Transverse colon (tissue), 4 donors: ENCODE measurements at places on chromosomes 2 and 18. TPM values are rescaled to one million over a fixed set of nuclear protein-coding genes. Genes with fewer than 3 reads are reported as not detected.
A peak's percentile ranks its signal among the peaks of the same experiment; 100 is the strongest.

The SLC16A14 gene
- total RNA-seq: 0.68 TPM

The KIF5C gene
- total RNA-seq: 0.75 TPM

The PLEKHM3 gene
- 25.9 TPM for total RNA-seq

The IL1B gene
- total RNA-seq: 7.1 TPM

The LRRC30 gene
- total RNA-seq: not detected

The YIPF4 gene
- 16.5 TPM for total RNA-seq

The UPP2 gene
- total RNA-seq: not detected

DNA sequence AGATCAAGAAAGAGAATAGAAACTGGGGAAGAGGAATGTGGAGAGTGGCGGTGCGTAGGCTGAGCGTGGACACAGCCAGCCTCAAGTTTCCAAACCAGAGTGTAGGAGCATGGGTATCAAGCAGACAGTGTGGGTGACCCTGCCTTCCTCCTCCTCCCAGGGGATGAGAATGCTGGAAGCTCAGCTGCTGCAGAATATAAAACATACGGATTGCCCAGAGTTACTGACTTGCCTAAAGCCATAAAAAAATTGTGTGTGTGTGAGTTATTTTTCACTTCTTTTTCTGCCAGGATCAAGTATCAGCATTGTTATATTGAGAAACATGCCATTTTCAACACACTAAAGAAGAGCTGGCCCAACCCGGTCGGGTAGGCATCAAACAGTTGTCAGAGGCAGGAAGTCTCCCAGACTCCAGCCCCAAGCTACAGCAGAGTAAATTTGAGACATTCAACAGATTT lies 333.3 kb upstream of the ACVR2A start:
- H3K36me3 ChIP-seq: no peaks in the 10 kb centered on the region
- no peaks in the 10 kb centered on the region for H3K27me3 ChIP-seq
- H3K4me1 ChIP-seq: no peaks in the 10 kb centered on the region
- no peak for DNase-seq
- no peak overlapping the region for H3K27ac ChIP-seq

- peak; percentile 21 for DNase-seq
- H3K36me3 ChIP-seq: no peaks in the 10 kb centered on the region
- peak overlapping the region; percentile 82 for H3K27ac ChIP-seq
- no peaks in the 10 kb centered on the region for H3K27me3 ChIP-seq
- peaks cover 15% of the 10 kb centered on the region for H3K4me1 ChIP-seq
- H3K4me3 ChIP-seq: no peak overlapping the region
These were observed 14.7 kb upstream of the NEU4 start for GRCh38 chr2:241794250-241794823.

GRCh38 chr2:215622837-215623236 lies 187.0 kb upstream of the FN1 start:
- no peak for DNase-seq
- H3K36me3 ChIP-seq: no peaks in the 10 kb centered on the region
- H3K4me1 ChIP-seq: no peaks in the 10 kb centered on the region
- H3K4me3 ChIP-seq: no peak overlapping the region
- H3K27ac ChIP-seq: peak overlapping the region; percentile 77

DNA sequence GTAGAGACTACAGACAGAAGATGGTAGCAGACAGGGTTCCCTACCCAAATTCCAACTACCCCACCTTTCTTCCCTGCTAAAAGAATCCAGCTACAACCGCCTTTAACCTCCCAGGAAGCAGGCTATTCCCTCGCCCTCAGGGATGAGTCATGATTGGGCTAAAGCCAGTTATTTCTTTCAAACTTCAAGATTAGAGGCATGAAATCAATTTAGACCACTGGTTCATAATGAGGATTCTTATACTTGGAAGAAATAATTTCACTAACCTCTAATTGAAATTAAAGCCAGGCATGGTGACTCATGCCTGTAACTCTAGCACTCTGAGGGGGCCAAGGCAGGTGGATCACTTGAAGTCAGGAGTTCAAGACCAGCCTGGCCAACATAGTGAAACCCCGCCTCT lies 20.0 kb downstream of the TRIP12 start:
- DNase-seq: no peak
- H3K4me3 ChIP-seq: no peak overlapping the region
- H3K4me1 ChIP-seq: no peaks in the 10 kb centered on the region
- H3K27ac ChIP-seq: no peak overlapping the region
- no peaks in the 10 kb centered on the region for H3K36me3 ChIP-seq

DNA sequence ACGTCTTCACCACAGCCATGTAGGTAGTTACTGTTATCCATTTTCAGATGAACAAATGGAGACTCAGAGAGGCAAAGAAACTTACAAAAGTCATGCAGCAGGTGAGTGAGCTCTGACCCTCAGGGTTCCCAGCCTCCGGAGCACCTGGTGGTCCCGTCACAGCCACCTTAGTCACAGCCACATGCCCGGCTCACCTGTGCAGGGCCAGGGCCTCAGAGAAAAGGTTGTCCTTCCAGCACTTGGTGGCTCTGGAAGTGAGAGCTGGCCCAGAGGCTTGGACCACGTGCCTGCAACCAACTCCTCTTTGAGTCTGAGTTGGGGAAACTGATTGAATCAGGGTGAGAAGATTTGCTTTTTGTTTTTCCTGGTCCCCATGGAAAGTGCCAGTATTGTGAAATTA lies 189.3 kb downstream of the GLI2 start:
- no peaks in the 10 kb centered on the region for H3K36me3 ChIP-seq
- no peak overlapping the region for H3K4me3 ChIP-seq
- no peak for DNase-seq
- H3K4me1 ChIP-seq: peaks cover 2% of the 10 kb centered on the region
- no peaks in the 10 kb centered on the region for H3K27me3 ChIP-seq

GRCh38 chr18:13893418-13893760 lies 21.9 kb downstream of the MC2R start:
- H3K27ac ChIP-seq: no peak overlapping the region
- H3K4me1 ChIP-seq: no peaks in the 10 kb centered on the region
- no peak overlapping the region for H3K4me3 ChIP-seq
- H3K36me3 ChIP-seq: no peaks in the 10 kb centered on the region
- no peak for DNase-seq
- peaks cover 5% of the 10 kb centered on the region for H3K27me3 ChIP-seq

DNA sequence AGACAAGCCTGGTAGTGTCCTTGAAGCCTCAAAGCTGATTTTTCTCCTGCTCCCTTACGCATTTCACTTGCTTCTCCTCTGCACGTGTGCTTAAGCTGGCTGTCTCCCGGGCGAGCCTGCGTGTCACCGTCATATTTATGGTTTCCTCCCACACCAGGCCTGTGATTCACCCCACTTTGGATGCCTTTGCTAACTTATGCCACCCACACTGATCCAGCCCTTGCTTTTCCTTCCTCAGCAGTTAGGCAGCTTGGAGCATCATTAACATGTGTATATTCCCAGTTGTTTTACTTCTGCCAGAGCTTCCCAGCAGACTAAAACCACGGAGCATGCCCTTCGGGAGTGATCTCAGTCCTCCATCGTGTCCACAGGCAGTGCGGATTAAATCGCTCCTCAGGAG lies 2.2 kb downstream of the ST3GAL5 start:
- no peak overlapping the region for H3K4me3 ChIP-seq
- no peaks in the 10 kb centered on the region for H3K36me3 ChIP-seq
- peak; percentile 41 for DNase-seq

DNA sequence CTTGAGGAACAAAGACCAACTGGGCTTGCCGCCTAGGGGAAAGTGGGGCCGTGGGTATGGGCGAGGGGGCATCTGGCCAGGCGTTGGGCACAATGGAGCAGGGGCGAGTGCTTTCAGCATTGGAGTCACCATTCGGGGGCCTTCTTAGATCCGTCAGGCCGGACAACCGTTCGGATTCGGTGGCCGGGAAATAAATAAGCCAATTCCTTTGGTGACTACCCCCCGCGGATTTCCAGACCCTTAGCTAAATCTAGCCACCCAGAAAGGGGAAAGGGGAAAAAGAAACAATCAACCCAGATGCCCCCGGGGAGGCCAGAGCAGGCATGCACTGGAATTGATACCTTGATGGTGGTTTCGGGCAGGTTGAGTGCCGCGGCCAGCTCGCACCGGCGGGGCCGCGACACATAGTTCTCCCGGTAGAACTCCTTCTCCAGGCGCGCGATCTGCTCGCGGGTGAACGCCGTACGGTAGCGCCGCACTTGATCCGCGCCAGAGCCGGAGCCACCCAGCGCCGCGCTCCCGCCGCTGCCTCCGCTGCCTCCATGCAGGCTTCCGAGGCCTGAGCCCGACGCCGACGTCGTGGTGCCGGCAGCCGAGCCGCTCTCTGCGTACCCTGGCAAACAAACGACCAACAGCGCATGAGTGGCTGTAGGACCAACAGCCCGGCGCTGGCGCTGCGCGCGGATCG lies 1.8 kb downstream of the EVX2 start:
- DNase-seq: no peak
- no peak overlapping the region for H3K4me3 ChIP-seq
- no peaks in the 10 kb centered on the region for H3K36me3 ChIP-seq

DNA sequence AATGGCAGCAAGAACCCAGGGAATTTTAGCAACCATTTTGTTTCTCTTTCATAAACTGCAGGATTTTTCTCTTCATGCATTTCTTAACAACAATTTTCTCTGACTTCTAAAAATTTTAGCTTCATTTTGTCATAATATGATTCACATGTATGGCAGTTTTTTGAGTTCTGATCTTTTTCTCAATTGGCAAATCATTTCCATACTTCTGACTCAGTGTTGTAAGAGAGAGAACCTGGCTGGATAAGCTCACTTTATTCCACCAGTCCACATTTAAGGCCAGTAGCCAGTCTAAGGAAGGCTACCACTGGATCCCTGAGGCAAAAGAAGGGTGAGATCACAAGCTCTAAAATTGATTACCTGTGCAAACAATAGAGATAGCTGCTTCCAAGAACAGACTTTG lies 42.8 kb upstream of the COL3A1 start:
- no peaks in the 10 kb centered on the region for H3K4me1 ChIP-seq
- no peak overlapping the region for H3K27ac ChIP-seq
- no peaks in the 10 kb centered on the region for H3K36me3 ChIP-seq
- H3K4me3 ChIP-seq: no peak overlapping the region
- no peaks in the 10 kb centered on the region for H3K27me3 ChIP-seq

- H3K4me1 ChIP-seq: no peaks in the 10 kb centered on the region
- no peaks in the 10 kb centered on the region for H3K36me3 ChIP-seq
- no peak overlapping the region for H3K27ac ChIP-seq
- H3K27me3 ChIP-seq: no peaks in the 10 kb centered on the region
- no peak overlapping the region for H3K4me3 ChIP-seq
These were observed 204.9 kb upstream of the CYRIA start for GRCh38 chr2:16870491-16871076.

DNA sequence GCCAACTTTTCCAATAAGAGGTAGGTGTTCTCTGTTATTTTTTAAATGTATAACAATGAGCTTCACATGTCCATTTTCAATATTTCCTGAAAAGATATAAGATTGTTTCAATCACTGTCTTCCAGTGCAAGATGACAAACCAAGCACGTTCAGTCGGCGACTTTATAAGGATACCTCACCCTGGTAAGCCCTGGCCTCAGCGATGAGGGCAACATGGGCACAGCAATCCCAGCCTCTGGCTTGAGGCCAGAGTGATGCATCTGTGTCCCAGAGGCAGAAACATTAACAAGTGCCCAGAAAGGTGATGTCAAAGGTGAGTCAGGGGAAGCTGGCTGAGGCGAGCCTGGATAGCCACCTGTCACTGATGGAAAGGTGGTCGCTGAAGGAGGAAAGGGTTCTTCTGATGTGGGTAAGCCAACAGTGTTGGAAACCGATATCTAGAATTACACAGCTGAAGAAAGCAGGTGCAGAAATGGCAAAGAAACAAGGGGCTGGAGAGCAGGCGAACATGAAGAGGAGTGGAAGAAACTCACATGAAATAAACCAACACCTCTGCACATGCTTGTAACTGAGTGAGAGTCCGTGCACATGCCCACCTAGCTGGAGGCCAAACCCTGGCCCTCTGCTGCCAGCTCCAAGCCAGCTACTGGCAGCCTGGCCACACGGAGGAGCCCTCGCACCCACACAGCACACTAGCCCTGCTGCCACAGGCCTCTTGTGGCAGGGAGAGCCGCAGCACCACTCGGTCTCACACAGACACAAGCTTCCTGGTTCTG lies 65.5 kb downstream of the FBXO15 start:
- H3K36me3 ChIP-seq: no peaks in the 10 kb centered on the region
- no peak overlapping the region for H3K4me3 ChIP-seq

GRCh38 chr18:56423626-56424025 lies 214.8 kb downstream of the TXNL1 start:
- no peak overlapping the region for H3K4me3 ChIP-seq
- DNase-seq: no peak
- H3K36me3 ChIP-seq: no peaks in the 10 kb centered on the region
- no peak overlapping the region for H3K27ac ChIP-seq
- H3K27me3 ChIP-seq: no peaks in the 10 kb centered on the region

- no peaks in the 10 kb centered on the region for H3K4me1 ChIP-seq
- no peak overlapping the region for H3K4me3 ChIP-seq
- H3K27me3 ChIP-seq: no peaks in the 10 kb centered on the region
- no peak overlapping the region for H3K27ac ChIP-seq
These were observed 241.6 kb upstream of the VRK2 start for GRCh38 chr2:57804971-57805370.

DNA sequence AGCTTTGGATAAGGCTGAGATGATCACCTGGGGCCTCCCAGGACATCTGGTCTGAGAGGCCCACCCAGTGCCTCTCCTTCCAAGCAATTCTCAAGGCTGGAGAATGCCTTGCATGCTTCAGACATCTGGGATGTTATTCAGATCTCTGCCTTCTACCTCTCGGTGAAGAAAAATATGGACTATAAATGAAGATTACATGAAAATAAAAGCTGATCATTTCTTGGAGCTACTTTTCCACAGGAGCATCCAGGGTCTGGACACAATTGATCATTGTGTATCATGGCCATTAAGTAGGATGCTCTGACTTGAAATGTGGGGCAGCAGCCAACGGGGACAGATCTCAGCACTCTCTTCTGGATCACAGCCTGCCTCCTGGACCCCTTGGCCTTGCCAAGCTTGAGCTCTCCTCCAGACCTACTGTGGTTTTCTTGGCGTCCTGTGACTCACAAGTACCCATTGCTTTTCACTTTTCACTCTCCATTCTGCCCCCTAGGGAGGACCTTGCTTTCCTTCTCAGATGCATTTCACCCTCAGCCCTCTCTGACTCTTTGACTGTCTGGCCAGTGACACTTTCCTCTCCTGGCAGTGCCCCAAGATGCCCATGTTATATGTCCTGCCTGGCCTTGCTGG lies 203.1 kb downstream of the INSIG2 start:
- no peak for DNase-seq
- no peaks in the 10 kb centered on the region for H3K36me3 ChIP-seq
- H3K4me1 ChIP-seq: no peaks in the 10 kb centered on the region
- no peaks in the 10 kb centered on the region for H3K27me3 ChIP-seq
- H3K27ac ChIP-seq: no peak overlapping the region

- peak overlapping the region; percentile 26 for H3K4me3 ChIP-seq
- no peaks in the 10 kb centered on the region for H3K36me3 ChIP-seq
- DNase-seq: no peak
- no peaks in the 10 kb centered on the region for H3K27me3 ChIP-seq
- peaks cover 6% of the 10 kb centered on the region for H3K4me1 ChIP-seq
These were observed 1888.3 kb upstream of the CELF4 start for GRCh38 chr18:39453882-39454281.
